ENCODE measurements at places on chromosomes 4 and X. TPM values are rescaled to one million over a fixed set of nuclear protein-coding genes. Genes with fewer than 3 reads are reported as not detected.

The COL4A6 gene
- polyA plus RNA-seq: 1.5 TPM

The KLHL34 gene
- polyA plus RNA-seq: 0.84 TPM

The TLL1 gene
- polyA plus RNA-seq: 1.7 TPM

The GPR82 gene
- 0.08 TPM for polyA plus RNA-seq

The HTR2C gene
- not detected for polyA plus RNA-seq
